ENCODE measurements at places on chromosomes 2 and 18.

DNA sequence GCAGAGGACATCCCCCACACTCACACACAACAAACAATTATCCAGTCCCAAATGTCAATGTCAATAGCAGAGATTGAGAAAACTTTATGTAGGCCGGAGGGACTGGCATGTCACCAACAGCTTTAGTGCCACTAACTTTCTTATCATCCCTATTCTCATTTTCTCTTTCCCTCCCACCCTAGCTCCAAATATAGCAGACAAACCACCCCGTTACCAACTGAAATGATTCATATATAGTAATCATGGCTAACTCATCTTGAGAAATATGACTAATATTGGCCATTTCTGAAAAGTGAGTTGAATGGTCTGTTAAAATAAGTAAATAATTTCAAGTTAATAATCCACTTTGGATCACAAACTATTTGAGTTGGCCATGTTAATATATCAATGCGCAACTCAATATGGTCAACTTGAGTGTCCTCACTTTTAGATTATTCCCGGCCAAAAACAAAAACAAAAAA, 242.1 kb upstream of the RND3 start:
- DNase-seq: no peak

- DNase-seq: no peak
Measured at GRCh38 chr2:132936261-132936660, 266.3 kb upstream of the LYPD1 start.

GRCh38 chr2:207502577-207503198, 27.1 kb upstream of the CREB1 start:
- no peak for DNase-seq

- DNase-seq: no peak
Measured at GRCh38 chr2:216694082-216694825, 1.1 kb downstream of the IGFBP5 start.

GRCh38 chr2:140247451-140248195, 1467.4 kb upstream of the NXPH2 start:
- DNase-seq: no peak

DNA sequence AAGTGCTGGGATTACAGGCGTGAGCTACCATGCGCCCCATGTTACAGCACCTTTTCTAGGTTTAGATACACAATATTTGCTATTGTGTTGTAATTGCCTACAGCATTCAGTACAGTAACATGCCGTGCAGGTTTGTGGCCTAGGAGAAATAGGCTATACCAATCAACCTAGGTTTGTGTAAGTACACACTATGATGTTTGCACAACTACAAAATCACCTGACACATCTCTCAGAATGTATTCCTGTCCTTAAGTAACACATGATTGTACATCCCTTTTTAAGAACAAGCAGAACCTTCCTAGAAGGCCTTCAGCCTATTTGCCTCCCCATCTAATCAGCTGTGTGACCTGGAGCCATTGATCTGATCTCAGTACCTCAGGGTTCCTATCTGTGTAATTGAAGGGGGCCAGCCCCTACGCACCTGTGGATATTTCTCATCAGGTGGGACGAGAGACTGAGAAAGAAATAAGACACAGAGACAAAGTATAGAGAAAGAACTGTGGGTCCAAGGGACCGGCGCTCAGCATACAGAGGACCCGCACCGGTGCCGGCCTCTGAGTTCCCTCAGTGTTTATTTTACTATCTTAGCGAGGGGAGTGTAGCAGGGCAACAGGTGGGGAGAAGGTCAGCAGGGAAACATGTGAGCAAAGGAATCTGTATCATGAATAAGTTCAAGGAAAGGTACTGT, 18.7 kb upstream of the TMBIM1 start:
- DNase-seq: no peak
